Activated effector memory CD4-positive, alpha-beta T cell treated with anti-CD3 and anti-CD28 coated beads, Interleukin-2, amount 50 U/mL, for 16 hours (primary cell): ENCODE measurements at places on chromosomes 7 and 10.

GRCh38 chr10:132061465-132061864, 4.3 kb upstream of the JAKMIP3 start:
- peak; percentile 25 for DNase-seq

DNA sequence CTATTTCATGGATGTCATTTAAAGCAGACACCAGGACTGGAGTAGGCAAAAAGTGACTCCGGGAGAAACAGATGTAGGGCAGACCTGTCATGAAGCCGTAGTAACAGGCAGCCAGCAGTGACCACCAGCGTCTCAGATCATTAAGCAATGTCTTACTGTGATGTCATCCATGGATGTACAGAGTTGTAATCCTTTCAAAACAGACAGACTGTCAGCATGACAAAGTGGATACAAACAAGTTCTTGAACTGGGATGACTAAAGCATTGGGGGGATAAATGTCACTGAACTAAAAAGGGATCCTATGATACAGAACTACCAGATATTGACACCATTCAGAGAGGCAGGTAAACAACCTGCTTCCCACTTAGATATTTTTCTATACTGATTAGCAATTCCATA, 675.5 kb downstream of the PARD3 start:
- no peak for DNase-seq

DNA sequence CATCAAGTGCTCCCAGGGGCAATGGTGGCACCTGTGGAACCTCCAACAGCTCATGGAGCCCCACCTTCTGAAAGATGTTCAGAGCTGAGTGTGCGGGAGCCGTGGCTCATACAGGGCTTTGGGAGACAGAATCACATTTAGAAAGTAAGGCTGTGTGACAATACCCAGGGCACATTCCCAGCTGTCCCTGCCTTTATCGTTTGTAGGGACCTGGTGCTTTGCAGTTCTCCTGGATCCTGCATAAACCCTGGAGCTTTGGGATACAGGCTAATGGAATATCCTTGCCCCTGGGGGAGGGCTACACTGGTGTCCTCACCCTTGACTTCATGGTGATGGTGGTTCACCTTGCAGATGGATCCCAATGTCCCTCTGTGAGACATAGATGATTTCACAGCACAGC, 134.8 kb upstream of the LAMB4 start:
- DNase-seq: no peak

GRCh38 chr10:109914966-109915365, 8.3 kb downstream of the XPNPEP1 start:
- no peak for DNase-seq

DNA sequence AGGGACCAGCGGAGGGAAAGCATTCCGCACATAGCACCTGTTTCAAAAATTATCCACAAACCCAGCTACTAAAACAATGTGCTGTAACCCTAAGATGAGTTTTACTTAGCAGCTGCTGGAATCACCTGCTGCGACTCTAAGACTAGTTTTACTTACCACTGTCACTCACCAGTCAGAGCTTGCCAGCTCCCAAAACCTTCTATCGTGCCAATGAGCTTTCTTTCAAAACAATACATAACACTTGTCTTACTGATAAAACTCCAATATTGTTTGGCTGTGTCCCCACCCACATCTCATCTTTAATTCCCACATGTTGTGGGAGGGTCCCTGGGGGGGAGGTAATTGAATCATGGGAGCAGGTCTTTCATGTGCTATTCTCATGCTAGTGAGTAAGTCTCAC, 18.4 kb downstream of the ST8SIA6 start:
- no peak for DNase-seq

GRCh38 chr7:155694851-155695250, 50.4 kb downstream of the RBM33 start:
- DNase-seq: no peak

DNA sequence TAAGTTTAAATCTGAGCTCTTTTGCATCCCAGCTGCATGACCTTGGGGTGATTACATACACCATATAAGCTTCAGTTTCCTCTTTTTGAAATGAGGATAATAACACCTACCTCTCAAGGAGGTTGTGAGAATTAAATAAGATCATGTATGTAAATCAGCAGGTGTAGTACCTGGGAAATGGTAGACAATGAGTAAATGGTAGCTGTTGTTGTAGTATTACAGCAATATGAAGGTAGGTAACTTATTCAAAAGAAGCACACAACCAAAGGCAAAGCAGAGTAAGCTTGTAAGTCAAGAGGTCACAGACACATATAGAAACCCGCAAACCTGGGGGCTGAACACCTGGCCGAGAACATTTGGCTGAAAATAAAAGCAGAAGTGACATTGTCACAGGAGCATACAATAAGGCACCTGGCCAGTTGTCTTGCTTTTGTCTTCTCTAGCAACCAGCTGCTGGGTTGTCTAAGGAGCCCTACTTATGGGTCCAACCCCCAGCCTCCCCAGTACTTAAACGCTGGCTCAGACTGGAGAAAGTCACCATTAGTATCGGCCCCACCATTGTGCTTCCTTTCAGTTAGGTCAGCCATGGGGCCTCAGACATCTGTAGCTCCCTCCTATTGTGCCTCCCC, 203.6 kb upstream of the MKLN1 start:
- no peak for DNase-seq

DNA sequence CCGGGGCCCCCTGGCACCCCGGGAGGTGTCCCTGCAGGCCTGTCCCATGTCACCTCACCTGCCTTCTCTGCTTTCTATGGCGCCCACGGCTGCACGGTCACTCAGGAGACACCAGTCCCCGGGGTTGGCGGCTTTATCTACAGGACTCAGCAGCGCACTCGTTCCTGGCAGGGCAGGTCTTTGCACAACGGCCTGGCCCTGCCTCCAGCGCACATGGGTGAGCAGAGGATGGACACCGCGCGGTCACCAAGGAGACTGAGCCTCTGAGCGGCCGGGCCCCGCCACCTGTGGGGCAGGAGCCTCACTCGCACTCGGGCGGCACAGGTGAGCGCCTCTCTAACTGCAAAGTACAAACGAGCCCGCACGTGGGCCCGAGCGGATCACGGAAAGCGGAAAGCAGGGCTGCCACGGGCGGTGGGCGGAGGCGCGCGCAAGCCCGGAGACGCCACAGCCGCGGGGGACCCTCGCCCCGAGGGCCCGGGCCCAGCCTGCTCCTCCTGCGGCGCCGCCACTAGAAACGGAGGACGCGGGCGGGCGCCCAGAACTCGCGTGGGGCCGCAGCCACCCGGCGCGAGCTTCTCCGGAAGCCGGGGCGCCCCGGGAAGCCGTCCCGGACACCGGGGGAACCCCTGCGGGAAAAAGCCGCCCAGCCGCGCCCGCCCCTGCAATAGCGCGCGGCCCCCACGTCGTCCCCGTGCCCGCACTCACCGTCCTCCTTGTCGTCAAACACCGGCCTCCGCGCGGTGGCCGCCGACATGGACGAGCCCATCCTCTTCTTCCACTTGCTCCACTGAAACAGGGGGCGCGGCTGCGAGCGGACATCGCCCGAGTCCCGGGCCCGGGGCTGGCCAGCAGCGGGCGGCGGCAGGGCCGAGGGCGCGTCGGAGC, 642 bp downstream of the STK32C start:
- DNase-seq: peak; percentile 77
